ENCODE measurements at places on chromosomes 1 and 21.

DNA sequence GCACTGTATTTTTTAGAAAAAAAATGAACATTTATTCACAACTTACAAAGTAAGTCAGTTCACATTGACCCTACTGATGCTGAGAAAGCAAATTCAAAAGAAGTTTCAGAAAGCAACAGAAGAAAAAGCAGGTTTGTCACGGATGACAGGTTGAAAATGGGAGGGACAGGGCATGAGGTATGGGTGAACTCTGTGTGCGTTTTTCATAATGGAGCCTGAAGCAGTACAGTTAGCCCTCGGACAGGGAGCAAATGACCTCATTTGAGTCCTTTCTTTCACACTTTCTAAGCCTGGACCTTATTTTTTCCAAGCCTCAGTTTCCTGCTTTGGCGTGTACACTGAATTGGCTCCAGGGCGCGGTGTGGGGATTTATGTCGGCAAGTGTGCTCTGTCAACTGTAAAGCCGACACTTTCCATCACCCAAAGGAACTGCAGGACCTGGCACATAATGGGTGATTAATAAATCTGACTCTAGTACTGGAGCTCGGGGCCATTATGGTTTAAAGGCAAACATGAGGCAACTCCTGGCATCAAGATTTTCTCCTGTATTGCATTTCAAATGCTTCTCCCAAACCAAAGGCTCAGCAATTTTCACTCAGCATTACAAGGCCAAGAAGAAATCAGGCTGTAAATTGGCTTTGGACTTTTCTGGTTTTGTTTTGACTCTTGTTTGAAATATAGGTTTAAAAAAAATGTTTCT is 345.5 kb upstream of the DUSP10 start:
- DNase-seq: no peak

GRCh38 chr1:168640182-168640581 is 63.8 kb downstream of the XCL1 start:
- DNase-seq: no peak

DNA sequence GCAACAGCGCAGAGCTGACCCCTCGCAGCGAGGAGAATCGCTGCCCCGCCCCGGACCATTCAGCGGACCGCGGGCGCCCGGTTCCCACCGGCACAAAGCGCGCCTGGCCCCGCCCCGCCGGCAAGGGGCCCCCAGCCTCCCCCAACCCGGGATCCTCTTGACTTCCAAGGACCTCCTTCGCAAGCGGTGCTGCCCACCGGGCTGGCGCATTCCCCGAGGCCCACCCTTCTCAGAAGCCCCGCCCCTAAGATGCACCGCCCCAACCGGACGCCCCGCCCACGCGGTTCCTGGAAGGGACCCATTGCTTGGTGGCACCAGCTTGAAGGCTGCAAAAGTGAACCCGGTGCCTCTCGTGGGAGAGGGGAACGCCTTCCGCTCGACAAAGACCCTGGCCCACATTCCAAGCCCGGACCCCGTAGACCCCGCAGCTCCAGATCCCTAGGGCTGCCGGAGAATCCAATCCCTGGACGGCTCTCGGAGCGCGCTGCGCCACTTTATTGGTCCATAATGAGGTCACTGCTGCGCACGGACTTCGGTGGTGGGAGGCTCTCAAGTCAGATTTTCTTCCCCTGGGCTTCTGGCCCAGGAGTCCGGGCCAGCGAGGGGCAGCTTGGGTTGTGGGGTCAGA is 2.0 kb downstream of the HES3 start:
- DNase-seq: no peak

DNA sequence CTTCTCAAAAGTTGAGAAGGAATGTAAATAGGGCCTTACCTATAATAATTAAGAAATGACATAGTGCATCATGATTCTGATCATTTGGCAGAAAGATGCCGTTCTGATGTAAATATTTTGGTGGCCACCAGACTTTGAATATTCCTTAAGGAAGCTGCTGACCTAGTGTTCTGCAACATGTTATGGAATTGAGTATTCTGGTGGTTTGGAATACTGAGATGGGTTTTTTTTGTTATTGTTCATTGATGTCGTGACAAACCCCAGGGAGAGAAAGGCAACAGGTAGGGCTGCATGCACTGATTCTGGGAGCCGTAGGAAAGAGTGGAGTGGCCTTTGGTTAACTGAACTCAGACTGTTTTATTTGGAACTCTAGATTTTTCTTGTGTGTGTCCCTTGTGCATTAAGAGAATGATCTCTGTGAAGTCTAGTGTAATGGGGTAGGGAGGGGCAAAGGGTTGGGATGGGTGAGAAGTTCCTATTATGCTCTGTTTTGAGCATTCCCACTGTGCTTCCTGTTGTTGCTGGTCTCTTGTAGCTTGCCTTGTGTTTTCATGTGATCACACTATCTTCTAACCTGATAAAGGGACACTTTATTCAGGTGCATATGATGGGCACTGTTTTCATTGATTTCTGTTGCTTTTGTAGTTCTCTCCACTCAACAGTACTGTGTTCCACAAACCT is 25.0 kb downstream of the ZBTB8B start:
- DNase-seq: no peak

DNA sequence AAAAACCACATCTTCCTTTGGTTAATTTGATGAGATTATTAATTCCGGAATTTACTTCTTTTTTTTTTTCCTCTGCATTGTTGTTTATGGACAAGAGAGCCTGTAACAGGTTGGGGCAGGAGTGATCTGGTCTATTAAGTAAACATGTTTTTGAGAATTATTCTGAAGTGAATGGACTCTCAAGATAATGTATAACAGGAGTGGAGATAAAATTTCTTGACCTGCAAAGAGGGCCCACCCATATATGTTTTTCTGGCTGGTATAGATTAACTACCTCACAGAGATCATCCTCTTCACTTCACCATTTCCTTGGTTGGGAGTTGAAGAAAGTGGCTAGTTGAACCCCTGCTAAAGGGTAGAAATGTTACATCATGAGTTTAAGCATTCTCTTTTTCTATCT is 10.7 kb downstream of the DDI2 start:
- no peak for DNase-seq

- no peak for DNase-seq
Observed at GRCh38 chr1:43405219-43405875, 15.6 kb downstream of the SZT2 start.

- DNase-seq: no peak
Observed at GRCh38 chr1:176501599-176501998, 38.6 kb downstream of the PAPPA2 start.

- DNase-seq: peak; percentile 58
Observed at GRCh38 chr1:46948629-46949416, 7.5 kb upstream of the CYP4A11 start.

DNA sequence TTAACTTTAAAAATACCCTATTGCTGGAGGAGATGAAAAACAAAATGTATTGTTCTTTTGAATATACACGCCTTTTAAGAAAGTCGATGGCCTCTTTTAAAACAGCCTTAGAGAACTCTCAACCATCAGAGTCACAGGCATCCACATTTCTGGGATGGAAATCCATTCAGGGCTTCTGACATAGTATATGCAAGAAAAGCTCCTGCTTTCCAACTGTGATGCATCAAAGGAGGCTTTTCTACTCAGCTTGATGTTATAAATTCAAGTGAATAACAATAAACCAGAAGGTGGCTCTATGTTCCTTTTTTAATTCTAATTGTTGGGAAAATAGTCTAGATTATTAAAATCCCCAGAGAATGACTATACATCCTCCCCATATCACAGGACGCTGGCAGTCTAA is 398.8 kb upstream of the CXADR start:
- DNase-seq: no peak

- no peak for DNase-seq
Observed at GRCh38 chr1:173388352-173388751, 88.8 kb upstream of the PRDX6 start.

All from HT1080 (cell line).